ENCODE measurements at places on chromosomes 16 and 17. TPM values are rescaled to one million over a fixed set of nuclear protein-coding genes. Genes with fewer than 3 reads are reported as not detected.

GRCh38 chr16:30884760-30885159, 9.1 kb downstream of the BCL7C start:
- DNase-seq = no peak

- DNase-seq = peak; percentile 92
These were observed at the start of gene TOM1L1 for GRCh38 chr17:54900457-54901229. TSS of gene TOM1L1 (plus strand) at chr17:54900852. CDS start at chr17:54900866, 14 bp downstream.

The ALDH3A1 gene
- total RNA-seq = 0.58 TPM

GRCh38 chr17:78725448-78726021, 56.5 kb downstream of the CYTH1 start:
- DNase-seq = no peak

The COX11 gene
- total RNA-seq = 37.0 TPM

GRCh38 chr16:46857368-46857945, 26.5 kb upstream of the C16orf87 start:
- DNase-seq = no peak

- no peak for DNase-seq
These were observed 23.2 kb downstream of the USP43 start for GRCh38 chr17:9668517-9668916.

DNA sequence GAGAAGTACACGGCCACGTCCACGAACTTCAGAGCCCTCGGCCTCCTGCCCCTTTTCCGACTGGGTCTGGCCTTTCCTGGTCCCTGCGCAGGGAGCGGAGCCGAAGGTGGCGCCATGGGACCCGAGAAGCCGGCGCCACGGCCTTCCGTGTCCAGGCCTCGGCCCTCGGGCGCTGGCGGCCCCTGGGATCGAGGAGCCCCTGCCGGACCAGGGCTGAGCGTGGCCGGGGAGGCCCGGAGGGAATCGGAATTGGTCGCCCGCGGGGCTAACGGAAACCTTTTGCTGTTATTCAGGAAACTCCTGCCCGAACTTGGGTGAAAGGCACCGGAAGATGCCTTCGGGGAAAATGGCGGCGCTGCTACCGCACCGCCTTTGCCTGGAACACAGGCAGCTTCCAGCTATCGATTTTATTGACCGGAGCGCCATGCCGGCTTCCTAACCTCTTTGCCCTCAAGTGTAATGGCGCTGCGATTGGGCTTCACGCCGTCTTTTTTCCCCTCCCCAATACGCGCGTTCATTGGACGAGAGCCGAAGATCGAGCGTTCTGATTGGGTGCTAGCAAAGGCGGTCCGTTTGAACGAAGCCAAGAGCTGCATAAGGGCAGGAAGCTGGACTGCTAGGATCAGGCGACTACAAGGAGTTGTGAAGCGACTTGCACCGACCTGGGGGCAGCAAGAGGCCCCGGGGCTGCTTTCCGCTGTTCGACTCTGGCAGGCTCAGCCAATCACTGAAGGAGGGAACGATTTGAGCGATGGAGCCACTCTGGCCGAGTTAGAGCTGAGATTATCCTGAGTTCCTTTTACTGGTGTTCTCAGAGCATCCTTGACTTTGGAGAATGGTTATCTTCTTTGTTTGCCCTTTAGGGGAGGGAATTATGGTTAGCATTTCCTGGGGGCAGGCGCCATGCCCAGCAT, at the start of gene ZNF689:
Gene ZNF689, minus strand, starts transcription at position 464 of the 914 bp plus-strand sequence. Its CDS starts 348 bp downstream, at position 116.
- peak; percentile 95 for DNase-seq

DNA sequence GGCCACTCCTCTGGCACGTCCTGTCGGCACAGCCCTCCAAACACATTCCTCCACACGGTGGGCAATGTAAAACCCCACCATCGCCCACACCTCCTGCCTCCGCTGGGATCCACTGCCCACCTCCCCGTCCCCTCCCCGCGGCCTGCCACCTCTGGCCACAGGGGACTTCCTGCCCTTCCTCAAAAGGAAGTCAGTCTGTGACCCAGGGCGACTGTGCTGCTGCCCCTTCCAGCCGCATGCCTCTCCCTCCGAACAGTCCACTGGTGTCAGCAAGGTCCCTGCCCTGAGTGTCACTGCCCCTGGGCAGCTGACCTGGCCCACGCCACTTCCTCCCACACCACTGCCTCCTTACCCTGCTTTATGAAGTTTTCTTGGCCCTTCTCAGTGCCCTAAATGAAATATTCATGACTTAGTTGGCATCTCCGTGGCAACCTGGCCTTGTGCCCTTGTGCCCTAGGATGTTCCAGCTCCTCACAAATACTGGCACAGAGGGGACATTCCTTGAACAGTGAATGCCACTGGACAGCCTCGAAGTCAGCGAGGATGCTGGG, 2.0 kb downstream of the PLD6 start:
- peak; percentile 89 for DNase-seq

The COPRS gene
- total RNA-seq = 56.9 TPM

GRCh38 chr17:62017496-62017895, 47.6 kb downstream of the MED13 start:
- no peak for DNase-seq

- no peak for DNase-seq
These were observed 19.3 kb downstream of the CASKIN2 start for GRCh38 chr17:75496005-75496404.

The CACNG5 gene
- not detected for total RNA-seq

The TNFSF12 gene
- total RNA-seq = 84.5 TPM
